ENCODE measurements at places on chromosomes 2 and 18.

GRCh38 chr2:128602038-128602698 is 283.5 kb upstream of the HS6ST1 start:
- no peak for DNase-seq

DNA sequence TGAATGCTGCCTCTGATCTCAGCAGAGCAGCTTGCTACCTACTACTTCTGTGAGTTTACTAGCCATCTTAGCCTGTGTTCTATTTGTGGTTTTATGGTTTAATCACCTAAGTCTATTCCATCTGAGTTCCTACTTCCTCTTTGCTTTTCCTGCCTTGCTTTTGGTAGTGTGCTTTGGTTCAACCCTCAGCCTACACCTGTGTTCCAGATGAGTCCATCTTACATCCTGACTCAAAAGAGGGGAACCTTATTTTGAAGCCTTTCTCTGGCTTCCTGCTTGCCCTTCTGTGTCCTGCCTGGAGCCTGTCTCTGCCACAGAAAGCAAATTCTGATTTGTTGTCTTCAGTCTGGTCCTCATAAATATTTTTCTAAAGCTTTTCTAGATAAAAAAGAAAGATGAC is 530.3 kb upstream of the MEX3C start:
- DNase-seq, result no peak

DNA sequence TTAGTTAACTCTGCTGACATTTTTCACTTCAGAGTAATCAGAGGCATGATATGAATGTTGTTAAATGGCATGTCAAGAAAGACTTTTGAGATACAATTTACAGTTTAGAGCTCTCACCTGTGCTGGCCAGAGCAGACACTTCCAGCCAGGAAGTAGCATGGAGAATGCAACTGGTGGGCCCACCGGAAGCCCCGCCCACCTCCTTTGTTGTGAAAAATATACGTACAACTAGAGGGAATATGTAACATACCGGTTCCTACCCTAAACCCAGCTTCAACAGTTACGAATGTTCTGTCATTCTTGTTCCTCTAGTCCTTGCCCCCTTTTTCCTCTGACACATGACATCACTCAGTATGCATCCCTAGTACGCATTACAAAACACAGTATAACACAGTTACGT is 70.2 kb upstream of the ITM2C start:
- DNase-seq, result peak; percentile 60

GRCh38 chr2:229714080-229714735 is at the start of gene DNER:
DNER (minus strand) TSS chr2:229714555; CDS start chr2:229714423, 132 bp downstream.
- DNase-seq, result no peak

GRCh38 chr2:46966576-46966975 is 51.0 kb upstream of the MCFD2 start:
- no peak for DNase-seq

GRCh38 chr18:56162311-56163265 is 475.8 kb downstream of the TXNL1 start:
- no peak for DNase-seq

DNA sequence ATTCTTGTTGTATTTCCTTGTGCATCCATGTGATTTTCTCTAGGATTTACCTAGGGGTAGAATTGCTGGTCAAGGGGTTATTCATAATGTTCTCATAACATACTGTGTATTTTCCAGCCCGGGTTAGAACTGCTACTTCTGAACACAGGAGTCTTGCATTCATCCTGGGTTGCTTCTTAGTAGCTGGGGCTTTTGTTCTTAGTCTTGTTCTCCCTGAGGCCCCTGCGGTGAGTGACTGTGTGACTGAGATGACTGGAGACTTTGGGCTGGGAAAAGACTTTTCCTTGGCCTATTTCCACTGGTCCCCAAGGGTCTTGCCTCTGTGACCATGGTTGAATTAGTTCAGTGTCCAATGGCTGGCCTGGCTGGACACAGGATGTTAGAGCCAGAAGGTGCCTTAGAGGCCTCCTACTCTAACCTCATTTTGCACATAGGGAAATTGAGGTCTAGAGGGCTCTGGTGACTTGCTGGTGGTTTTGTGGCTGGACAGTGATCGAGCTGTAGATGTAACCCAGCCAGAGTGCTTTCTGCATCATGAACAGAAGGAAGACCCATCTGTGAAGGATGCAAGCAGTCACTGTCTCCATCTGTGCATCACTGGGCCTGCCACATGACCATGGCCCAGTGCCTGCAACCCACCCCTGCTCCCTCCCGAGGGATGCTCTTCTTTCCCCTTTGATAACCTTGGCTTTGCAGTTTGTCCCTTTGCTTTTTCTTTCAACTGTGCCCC is 233.3 kb downstream of the FHOD3 start:
- DNase-seq, result no peak

- DNase-seq, result no peak
Observed at GRCh38 chr2:241564596-241565410, 6.3 kb downstream of the BOK start.

DNA sequence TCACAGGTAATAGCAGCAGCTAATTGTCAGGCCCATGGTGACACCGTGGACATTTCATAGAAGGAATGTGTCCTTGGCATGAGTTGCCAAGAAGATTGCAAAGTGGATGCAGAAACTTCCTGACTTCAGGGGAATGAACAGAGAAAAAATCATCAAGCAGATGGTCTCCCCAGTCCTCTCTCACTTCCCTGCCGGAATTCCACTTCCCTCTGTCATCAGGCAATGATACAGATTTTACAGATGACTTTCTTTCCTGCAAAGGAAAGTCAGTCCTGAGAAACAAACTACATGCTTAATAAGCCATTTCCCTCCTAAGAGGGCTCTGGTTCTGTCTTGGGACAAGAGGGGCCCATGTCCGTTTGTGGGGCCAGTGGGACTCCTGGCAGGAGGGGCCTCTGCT is 45.7 kb downstream of the KCNF1 start:
- no peak for DNase-seq

DNA sequence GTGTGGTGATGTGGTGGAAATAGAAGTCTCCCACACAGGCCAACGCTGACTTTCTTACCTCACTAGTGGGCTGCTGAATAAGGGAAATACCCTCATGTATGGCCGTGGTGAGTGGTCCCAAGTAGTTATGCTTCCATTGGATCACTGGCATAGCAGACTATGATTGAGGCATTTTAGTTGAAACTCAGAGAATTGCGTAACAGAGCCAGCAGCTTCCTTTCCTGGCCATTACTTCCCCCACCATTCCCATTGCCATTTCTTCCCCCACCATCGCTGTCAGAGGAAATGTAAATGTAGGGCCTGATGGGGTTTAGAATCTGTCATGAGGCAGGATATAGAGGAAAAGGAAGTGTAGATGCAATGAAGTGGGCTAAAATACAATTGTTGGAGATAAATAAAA is 209.5 kb downstream of the KCNH7 start:
- no peak for DNase-seq

- no peak for DNase-seq
Observed at GRCh38 chr2:149410701-149411484, 80.5 kb downstream of the LYPD6 start.

- DNase-seq, result no peak
Observed at GRCh38 chr2:65525616-65526231, 93.3 kb upstream of the SPRED2 start.

DNA sequence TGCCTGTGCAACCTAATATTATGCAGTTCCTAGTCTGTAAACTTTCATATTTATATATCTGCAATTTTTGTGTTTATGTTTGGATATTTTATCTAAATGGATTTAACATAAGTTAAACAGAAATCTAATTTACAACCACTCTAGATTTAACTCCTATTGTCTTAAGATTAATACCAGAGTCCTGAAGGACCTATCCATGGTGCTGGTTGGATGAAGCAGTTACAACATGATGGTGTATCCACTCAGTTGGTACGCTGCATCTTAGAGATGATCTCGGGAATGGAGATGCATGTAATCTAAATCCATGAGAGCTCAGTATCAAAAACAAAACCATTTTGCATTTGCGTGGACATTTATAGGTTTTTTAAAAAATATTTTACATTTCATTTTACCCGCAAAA is 745.9 kb upstream of the SLC8A1 start:
- DNase-seq, result no peak

GRCh38 chr2:228541789-228542188 is 360.3 kb upstream of the SPHKAP start:
- DNase-seq, result no peak

DNA sequence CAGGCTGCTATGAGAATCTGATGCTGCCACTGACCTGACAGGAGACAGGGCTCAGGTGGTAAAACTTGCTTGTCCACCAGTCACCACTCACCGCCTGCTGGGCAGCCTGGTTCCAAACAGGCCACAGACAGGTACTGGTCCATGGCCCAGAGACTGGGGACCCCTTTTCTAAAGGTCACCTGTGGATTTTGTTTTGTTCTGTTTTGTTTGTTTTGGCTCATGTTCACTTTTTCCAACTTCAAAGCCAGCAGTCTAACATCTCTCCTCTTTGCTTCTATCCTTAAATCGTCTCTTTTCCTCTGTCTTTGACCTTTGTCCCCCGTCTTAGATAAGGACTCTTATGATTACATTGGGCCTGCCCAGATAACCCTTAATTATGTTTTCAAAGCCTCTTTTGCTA is 3.3 kb upstream of the CERKL start:
- DNase-seq, result no peak

- no peak for DNase-seq
Observed at GRCh38 chr2:188628989-188629752, 337.5 kb downstream of the GULP1 start.

DNA sequence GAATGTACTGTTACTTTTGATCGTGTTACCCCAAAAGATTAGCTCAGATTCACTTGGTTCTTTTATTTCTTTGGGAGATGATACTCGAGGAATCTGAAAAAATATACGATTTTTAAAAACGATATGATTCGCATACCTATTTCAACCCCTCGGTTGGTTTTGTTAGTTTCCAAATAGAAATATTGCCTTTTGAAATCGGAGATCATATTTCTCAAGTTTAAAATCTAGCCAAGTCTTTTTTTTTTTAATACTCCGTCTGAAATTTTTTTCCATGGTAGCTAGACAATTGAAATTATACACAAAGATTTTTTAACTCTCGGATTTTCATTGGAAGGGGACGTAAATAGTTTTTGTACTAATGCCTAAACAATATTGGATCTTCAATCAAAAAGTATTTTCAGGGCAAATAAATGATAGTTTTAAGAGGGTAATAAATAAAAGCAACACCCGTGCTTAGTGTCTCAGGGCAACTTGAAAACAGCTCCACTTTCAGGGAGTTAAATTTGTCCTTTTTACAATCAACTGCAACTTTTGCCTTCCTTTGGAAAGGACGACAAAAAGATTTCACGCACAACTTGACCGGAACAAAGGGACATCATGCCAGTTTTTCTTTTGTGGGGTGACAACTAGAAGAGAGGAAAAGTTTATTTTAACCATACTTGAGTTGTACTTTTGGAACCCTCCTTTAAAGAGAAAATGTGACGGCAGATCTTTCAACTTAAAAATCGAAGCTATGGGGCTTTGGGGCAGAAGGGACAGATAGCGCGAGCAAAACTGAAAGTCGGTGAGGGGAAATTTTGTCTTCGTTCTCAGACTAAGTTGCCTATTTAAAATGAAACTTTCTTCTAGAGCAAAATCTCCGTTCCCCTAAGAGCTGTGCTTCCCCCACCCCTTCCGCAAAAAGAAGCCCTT is 5.8 kb upstream of the ONECUT2 start:
- no peak for DNase-seq

- no peak for DNase-seq
Observed at GRCh38 chr2:160967523-160967922, 192.7 kb upstream of the TANK start.

DNA sequence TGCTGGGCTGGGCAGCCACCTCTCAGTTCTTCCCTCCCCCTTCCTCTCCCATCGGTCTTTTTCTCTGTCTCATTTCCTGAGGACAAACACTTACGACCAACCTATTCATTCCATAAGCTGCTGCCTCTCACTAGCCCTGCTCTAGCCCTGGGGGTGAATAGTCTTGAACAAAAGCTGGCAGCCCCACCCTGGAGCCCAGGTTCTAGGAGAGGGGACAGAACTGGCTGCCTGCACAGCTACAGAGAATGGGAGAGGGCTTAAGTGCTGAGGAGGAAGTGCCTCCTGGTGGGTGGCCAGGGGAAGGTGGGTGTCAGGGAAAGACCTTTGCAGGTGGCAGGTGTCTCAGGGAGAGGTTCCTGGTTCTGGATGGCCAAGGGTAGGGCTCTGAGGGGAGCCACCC is 22.8 kb downstream of the ANO7 start:
- no peak for DNase-seq

- DNase-seq, result no peak
Observed at GRCh38 chr2:82075875-82076274, 1771.3 kb upstream of the LRRTM1 start.

GRCh38 chr2:44566059-44566458 is 204.3 kb downstream of the CAMKMT start:
- DNase-seq, result no peak

DNA sequence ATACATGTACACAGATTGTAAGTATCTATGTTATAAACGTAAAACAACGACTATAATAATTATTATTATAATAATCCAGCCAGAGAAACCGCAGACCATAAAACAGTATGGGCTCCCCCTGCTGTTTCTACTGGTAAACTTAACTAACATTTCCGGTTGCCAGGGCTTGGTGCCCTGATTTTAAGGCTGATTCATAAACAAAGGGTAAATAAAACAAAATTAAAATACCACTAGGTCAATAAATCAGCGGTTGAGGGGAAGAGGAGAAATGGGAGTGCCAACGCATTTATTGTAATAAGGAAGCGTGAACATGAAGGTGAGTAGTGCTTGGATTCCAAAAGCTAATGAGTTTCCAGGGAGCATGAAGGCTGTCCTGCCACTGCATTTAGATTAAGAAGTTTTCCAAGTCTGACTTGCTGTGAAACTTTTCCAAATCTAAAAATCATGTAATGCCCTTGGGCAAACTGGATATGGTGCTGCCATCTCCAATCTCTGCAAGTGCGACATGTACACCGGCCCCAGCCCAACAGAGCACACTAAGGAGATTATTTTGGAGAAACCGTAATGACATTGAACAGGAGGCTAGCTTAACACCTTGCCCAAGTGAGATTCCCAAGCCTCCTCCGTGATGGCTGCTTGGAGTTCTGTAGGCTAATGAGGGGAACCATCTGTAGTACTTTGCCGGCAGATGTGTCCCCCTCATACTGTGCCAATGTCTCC is 50.7 kb upstream of the HNRNPA3 start:
- peak; percentile 48 for DNase-seq

- DNase-seq, result peak; percentile 64
Observed at GRCh38 chr2:25309402-25309801, 32.3 kb downstream of the DNMT3A start.

GRCh38 chr18:46273861-46274260 is 169.7 kb downstream of the HAUS1 start:
- DNase-seq, result no peak
